Bronchus fibroblast of lung (primary cell): ENCODE measurements at places on chromosomes 2 and 18. TPM values are rescaled to one million over a fixed set of nuclear protein-coding genes. Genes with fewer than 3 reads are reported as not detected.

Gene DSG4
- not detected in 2 replicates for total RNA-seq

Gene ADCY3
- 33.0 and 48.3 TPM in 2 replicates for total RNA-seq

Gene SLC4A3
- 1.3 and 1.8 TPM in 2 replicates for total RNA-seq

Gene RALBP1
- 51.7 and 57.0 TPM in 2 replicates for total RNA-seq

Gene MOGAT1
- not detected in 2 replicates for total RNA-seq

Gene ARPC2
- 290 and 337 TPM in 2 replicates for total RNA-seq

Gene KIF1A
- total RNA-seq = 0.17 TPM in 1 of 2 replicates, not detected in the other
